ENCODE measurements at places on chromosomes 11 and 22. TPM values are rescaled to one million over a fixed set of nuclear protein-coding genes. Genes with fewer than 3 reads are reported as not detected.
A peak's percentile ranks its signal among the peaks of the same experiment; 100 is the strongest.

DNA sequence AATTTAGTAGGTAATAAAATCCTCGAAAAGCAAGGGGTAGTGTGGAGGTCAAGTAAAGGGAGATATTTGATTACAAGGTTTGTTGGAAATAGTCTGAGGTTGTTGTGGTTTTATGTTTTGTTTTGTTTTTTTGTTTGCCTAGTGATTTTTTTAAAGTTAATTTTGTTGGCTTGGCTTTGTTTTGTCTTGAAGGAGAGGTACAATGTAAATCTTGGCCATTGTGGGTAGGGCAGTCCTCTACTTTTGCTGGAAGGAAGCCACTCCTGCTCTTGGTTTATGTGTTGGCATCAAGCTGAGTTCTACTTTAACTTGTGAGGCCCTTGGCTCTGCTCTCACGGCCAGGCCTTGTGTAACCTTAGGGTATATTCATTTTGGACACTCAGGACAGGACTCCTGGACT lies 3.2 kb downstream of the AMOTL1 start:
- H3K4me1 ChIP-seq, result peaks cover 30% of the 10 kb centered on the region
- H3K36me3 ChIP-seq, result peaks cover 1% of the 10 kb centered on the region
- H3K27ac ChIP-seq, result no peak overlapping the region
- no peaks in the 10 kb centered on the region for H3K27me3 ChIP-seq
- DNase-seq, result no peak

DNA sequence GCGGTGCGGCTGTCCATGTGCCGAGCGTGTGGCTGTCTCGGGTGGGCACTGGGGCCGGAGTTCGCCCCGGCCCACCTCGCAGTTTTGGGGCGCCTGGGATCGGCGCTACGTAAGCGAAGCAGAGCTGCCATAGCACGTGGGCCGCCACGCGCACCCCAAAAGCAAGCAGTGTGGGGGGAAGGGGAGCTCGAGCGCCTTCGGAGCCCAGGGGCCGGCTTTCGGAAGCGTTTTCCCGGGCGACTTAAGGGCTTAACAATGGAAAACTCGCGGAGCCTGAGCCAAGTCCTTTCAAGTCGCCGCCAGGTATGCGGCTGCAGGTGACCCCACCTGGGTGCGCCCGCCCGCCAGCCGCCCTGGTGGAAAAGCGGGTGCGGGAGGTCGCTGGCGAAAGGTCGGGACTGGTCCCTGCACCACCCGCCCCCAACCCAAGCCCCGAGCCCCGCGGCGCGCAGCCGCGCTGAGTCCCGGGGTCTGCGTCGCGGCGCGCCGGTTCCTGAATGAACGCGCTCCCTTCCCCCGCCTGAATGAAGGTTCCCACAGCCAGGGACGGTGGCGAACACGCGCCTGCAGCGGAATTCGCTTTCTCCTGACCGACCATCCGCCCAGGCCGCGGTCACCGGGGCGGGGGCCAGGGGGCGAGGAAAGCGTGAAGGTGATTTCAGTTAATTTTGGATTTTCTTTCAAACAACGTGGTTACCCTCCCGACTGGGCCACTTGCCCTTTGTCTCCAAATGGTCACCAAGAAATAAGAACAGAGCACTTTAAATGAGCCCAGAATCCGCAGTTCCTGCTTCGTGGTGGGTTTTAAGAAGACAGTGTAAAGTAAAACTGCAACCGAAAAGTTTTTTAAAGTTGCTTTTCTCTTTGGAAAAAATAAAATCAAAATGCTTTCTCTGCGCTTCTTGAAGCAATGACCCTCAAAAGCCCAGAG lies 2.8 kb upstream of the CCND1 start:
- peaks cover 23% of the 10 kb centered on the region for H3K4me1 ChIP-seq
- peaks cover 5% of the 10 kb centered on the region for H3K27me3 ChIP-seq
- peak overlapping the region; percentile 99 for H3K27ac ChIP-seq
- peak; percentile 77 for DNase-seq
- H3K36me3 ChIP-seq, result no peaks in the 10 kb centered on the region
- peak overlapping the region; percentile 77 for H3K4me3 ChIP-seq

Gene TYR
- total RNA-seq, result not detected

DNA sequence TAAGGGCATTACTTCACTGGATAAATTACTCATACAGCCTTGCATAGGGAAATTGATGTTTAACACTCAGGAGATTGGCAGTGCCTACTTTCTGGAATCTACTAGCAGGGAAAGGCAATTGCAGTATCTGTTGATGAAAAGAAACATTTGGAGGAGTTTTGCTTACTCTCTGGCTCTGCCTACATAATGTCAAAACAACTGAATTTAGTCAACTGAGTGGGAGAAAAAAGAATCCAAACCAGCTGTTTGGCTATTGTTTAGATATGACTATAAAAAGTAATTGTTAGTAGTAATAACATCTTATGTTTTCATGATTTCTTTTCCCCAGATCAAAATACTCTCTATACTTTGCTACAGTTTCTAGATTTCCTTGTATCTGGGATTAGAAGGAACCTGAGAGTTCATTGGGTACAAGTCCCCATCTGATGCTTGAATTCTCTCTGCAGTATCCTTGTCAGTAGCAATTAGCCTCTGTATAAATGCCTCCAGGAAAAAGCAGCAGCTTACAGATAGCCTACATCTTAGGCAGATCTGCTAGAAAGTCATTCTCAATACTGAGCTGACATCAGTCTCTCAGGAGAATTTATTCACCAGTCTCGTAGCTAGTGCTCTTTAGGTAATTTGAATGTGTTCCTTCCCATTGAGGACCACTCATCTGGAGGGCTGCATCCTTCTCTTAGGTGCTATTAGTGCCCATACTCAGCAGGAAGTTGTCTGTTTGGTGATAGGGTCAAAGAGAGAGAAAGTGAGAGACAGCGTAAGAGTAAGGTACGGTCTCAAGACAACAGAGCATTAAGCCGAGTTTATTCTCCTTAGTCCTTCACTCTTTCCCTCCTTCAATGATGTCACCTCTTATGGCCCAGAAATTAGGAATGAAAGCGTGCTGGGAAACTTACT lies 185.9 kb upstream of the CCDC90B start:
- no peak for DNase-seq
- H3K4me1 ChIP-seq, result peaks cover 1% of the 10 kb centered on the region

- DNase-seq, result no peak
- H3K27ac ChIP-seq, result no peak overlapping the region
- no peaks in the 10 kb centered on the region for H3K27me3 ChIP-seq
- H3K4me1 ChIP-seq, result peaks cover 5% of the 10 kb centered on the region
- no peaks in the 10 kb centered on the region for H3K36me3 ChIP-seq
Measured at GRCh38 chr11:7320306-7320705, 68.6 kb downstream of the SYT9 start.

DNA sequence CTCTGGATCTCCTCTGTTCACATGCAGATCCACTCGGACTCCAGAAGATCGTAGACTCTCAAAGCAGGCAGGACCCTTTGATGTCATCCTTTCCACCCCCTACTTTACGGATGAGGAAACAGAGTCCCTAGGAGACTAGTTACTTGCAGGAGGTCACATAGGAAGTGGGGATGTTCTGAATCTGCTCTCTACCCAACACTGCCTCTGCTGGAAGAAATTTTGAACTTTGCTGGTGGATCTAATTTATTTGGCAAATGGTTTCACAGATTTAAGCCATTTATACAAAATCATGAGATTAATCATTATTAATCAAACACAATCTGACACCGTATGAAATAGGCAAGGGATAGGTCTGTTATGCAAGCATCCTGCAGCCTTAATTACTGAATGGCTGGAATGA lies 55.0 kb upstream of the USP47 start:
- H3K27ac ChIP-seq, result no peak overlapping the region
- H3K36me3 ChIP-seq, result no peaks in the 10 kb centered on the region

DNA sequence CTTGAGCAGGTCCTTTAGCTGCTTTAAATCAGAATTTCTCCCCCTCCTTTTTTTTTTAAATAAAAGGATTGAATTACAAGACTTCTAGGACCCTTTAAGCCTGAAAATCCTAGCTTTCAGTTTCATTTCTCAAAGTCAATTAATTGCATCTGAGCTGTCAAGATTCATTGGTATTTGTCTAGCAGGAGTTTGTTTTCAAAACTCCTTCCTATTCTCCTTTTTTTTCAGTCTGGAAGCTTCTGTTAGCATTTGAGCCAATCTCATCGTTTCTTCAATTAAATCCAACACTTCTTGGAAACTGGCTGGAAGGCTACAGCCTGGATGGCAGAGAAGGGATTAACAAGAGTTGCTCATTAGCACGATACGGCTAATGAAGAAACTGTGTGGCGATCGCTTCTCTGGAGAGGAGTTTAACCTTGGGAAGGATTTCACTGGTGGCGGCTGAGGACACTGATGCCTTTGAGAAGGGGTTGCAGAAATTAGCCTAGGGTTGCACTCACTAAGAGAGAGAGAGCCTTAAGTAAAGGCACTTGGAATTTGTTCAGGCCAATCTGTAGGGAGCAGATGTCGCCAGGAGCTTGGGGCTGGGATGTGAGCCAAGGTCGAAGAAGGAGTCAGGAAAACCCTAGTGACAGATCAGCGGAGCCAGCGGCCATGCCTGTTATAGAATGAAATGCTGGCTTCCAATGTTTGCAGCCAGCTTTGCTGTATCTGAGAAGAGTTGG lies 43.8 kb upstream of the API5 start:
- DNase-seq, result no peak
- peaks cover 6% of the 10 kb centered on the region for H3K27me3 ChIP-seq
- H3K36me3 ChIP-seq, result no peaks in the 10 kb centered on the region
- H3K4me1 ChIP-seq, result no peaks in the 10 kb centered on the region

- peak; percentile 24 for DNase-seq
- H3K27me3 ChIP-seq, result peaks cover 68% of the 10 kb centered on the region
- peak overlapping the region; percentile 65 for H3K4me3 ChIP-seq
- H3K4me1 ChIP-seq, result peaks cover 1% of the 10 kb centered on the region
- H3K36me3 ChIP-seq, result no peaks in the 10 kb centered on the region
Measured at GRCh38 chr11:88508759-88509581, 171.4 kb upstream of the CTSC start.

Gene BET1L
- 49.6 TPM for total RNA-seq

DNA sequence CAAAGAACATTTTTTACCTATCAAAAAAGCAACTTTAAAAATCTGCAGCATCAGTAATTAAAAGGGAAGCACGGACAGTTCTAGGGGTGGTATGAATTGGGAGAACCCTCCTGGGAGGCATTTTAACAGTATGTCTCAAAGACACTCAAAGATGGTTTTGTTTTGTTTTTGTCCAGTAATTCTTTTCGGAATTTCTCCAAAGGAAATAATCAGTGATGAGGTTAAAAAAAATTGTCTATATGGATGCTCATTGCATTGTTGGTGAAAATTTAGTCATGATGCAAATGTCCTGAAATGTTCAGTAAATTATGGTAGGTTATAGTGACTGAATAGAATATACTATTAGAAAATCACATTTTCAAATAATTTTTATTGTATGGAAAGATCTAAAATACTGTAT lies 115.1 kb downstream of the ATXN10 start:
- no peak for DNase-seq
- H3K4me3 ChIP-seq, result no peak overlapping the region
- no peak overlapping the region for H3K27ac ChIP-seq
- peaks cover 8% of the 10 kb centered on the region for H3K36me3 ChIP-seq
- H3K4me1 ChIP-seq, result peaks cover 21% of the 10 kb centered on the region

Gene ACER3
- total RNA-seq, result 22.3 TPM

- no peak for DNase-seq
- peaks cover 19% of the 10 kb centered on the region for H3K27me3 ChIP-seq
- no peaks in the 10 kb centered on the region for H3K36me3 ChIP-seq
- H3K27ac ChIP-seq, result no peak overlapping the region
- no peaks in the 10 kb centered on the region for H3K4me1 ChIP-seq
- no peak overlapping the region for H3K4me3 ChIP-seq
Measured at GRCh38 chr22:44403602-44404329, 91.0 kb upstream of the SHISAL1 start.

Gene MS4A15
- not detected for total RNA-seq

Gene SPI1
- not detected for total RNA-seq

Gene RPLP2
- total RNA-seq, result 1,530 TPM
